Activated CD8-positive, alpha-beta T cell treated with anti-CD3 and anti-CD28 coated beads for 36 hours (primary cell): ENCODE measurements at places on chromosomes 12 and 14. TPM values are rescaled to one million over a fixed set of nuclear protein-coding genes. Genes with fewer than 3 reads are reported as not detected.
A peak's percentile ranks its signal among the peaks of the same experiment; 100 is the strongest.

- no peak for DNase-seq
- no peak overlapping the region for H3K4me3 ChIP-seq
- no peaks in the 10 kb centered on the region for H3K4me1 ChIP-seq
- H3K27me3 ChIP-seq, result no peaks in the 10 kb centered on the region
- H3K27ac ChIP-seq, result no peak overlapping the region
These were observed 59.1 kb upstream of the DHRS4 start for GRCh38 chr14:23894362-23895052.

DNA sequence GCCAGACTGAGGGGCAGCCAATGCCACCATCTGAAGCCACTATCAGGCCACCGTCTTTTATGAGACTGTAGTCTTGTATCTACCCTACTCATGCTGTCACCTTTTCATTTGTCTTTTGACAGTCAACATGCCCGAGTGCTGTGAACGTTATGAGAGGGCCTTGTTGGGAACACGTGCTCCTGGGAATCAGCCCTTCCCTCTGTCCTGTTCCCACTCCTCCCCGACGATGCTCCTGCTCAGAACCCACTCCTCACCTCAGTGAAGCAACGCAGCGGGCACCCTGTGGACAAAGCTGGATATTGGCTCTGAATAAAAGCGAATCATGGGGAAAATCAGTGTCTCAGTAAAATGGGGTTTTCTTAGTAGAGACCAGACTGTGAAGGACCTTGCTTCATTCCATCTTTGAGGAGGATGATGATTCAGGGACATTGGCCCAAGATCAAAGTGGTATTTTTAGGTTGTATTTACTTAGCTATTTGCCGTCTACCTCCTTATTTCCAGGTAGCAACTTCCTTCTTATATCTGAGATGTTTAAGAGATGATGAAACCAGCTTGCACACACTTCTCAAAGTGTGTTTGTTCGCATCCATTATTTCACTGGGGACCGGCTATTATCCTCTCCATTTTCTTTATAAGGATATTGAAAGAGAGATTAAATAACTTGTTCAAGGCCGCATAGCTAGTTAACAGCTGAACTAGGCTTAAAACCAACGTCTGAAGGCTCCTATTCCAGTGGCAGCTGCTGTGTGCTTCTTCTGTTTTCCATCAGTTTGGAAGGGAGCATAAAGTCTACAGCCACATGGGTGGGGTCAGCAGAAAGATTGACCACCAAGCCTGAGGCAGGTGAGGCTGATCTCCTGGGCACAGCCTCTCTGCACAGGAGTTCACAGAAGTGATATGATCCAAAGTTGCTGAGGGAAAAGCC is 43.9 kb upstream of the CTDSP2 start:
- H3K36me3 ChIP-seq, result no peaks in the 10 kb centered on the region
- DNase-seq, result no peak
- H3K27ac ChIP-seq, result no peak overlapping the region
- peaks cover 25% of the 10 kb centered on the region for H3K4me1 ChIP-seq
- H3K4me3 ChIP-seq, result no peak overlapping the region

DNA sequence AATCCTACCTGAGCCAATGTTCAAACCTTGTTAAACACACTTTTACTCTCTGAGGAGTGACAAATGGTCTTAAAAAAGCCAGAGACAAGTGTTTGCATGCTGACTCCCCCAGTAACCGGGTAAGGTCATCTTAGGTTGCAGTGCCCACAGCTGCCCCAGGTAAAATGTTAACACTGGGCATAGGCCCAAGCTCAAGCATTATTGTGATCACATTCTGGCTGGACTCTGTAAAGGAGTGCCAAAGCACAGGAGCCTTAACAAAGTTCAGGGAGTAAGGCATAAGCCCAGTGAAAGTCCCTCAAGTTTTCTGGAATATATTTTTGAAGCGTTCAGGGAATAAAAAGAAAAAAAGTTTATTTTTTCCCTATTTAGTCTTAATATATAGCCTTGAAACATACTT is 8.6 kb downstream of the EDDM3A start:
- H3K4me3 ChIP-seq, result no peak overlapping the region
- no peak for DNase-seq
- H3K27ac ChIP-seq, result no peak overlapping the region
- H3K36me3 ChIP-seq, result no peaks in the 10 kb centered on the region
- H3K27me3 ChIP-seq, result peaks cover 5% of the 10 kb centered on the region

CPM gene
- 5.8 TPM for total RNA-seq

DNA sequence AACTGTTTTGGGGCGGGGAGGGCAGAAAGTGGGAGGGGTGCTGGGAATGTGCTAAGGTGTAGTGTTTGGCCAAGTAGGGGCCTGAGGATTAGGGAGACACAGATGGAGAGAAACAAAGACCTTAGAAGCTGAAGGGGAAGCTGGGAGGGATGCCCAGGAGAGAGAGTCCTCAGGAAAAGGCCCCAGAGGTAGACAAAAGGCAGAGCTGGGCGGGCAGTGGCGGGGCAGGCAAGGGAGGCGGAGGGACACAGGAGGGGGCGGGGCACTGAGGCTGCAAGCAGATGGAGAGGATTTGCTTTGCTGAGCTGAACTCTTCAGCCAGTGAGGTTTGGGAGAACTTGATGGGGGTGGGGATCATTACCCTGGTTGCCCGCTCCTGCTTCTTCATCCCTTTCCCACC is 2.8 kb downstream of the PTMS start:
- no peak overlapping the region for H3K27ac ChIP-seq
- H3K4me1 ChIP-seq, result peaks cover 50% of the 10 kb centered on the region
- H3K36me3 ChIP-seq, result peaks cover 34% of the 10 kb centered on the region
- peaks cover 24% of the 10 kb centered on the region for H3K27me3 ChIP-seq
- DNase-seq, result no peak

PLEKHG7 gene
- total RNA-seq, result not detected

GRCh38 chr12:88932457-88932856 is 352.2 kb upstream of the KITLG start:
- peaks cover 4% of the 10 kb centered on the region for H3K27me3 ChIP-seq
- DNase-seq, result no peak
- H3K4me3 ChIP-seq, result no peak overlapping the region
- H3K27ac ChIP-seq, result no peak overlapping the region
- H3K4me1 ChIP-seq, result no peaks in the 10 kb centered on the region
- H3K36me3 ChIP-seq, result no peaks in the 10 kb centered on the region

PLCZ1 gene
- total RNA-seq, result not detected

LRRC10 gene
- not detected for total RNA-seq

DNA sequence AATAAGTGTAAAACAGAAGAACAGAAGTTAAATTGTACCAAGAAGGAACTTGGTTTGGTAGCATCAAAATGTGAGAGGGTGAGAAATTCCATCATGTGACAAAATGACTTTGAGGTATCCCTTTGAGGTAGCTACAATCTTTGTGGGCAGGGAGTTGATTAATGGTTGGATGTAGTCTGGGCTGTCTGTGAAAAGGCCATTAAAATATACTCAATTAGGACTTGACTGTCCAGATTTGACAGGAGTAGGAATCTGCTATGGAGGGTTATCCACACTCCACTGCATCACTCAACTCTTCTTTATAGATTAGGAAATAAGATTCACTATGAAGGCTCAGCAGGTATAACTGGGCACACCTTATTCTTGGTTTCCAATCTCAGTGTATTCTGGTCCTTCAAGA is 7.4 kb upstream of the YBX3 start:
- peaks cover 19% of the 10 kb centered on the region for H3K27me3 ChIP-seq
- H3K36me3 ChIP-seq, result no peaks in the 10 kb centered on the region
- H3K27ac ChIP-seq, result no peak overlapping the region
- peaks cover 4% of the 10 kb centered on the region for H3K4me1 ChIP-seq
- no peak overlapping the region for H3K4me3 ChIP-seq

GRCh38 chr12:62217466-62218194 is 42.6 kb upstream of the USP15 start:
- no peak for DNase-seq
- H3K4me1 ChIP-seq, result peaks cover 8% of the 10 kb centered on the region
- no peaks in the 10 kb centered on the region for H3K36me3 ChIP-seq
- H3K4me3 ChIP-seq, result no peak overlapping the region

AQP5 gene
- not detected for total RNA-seq

RILPL2 gene
- 9.0 TPM for total RNA-seq

- H3K36me3 ChIP-seq, result no peaks in the 10 kb centered on the region
- H3K4me3 ChIP-seq, result no peak overlapping the region
- peaks cover 3% of the 10 kb centered on the region for H3K27me3 ChIP-seq
These were observed 6.9 kb upstream of the DNM1L start for GRCh38 chr12:32671930-32672780.

DNA sequence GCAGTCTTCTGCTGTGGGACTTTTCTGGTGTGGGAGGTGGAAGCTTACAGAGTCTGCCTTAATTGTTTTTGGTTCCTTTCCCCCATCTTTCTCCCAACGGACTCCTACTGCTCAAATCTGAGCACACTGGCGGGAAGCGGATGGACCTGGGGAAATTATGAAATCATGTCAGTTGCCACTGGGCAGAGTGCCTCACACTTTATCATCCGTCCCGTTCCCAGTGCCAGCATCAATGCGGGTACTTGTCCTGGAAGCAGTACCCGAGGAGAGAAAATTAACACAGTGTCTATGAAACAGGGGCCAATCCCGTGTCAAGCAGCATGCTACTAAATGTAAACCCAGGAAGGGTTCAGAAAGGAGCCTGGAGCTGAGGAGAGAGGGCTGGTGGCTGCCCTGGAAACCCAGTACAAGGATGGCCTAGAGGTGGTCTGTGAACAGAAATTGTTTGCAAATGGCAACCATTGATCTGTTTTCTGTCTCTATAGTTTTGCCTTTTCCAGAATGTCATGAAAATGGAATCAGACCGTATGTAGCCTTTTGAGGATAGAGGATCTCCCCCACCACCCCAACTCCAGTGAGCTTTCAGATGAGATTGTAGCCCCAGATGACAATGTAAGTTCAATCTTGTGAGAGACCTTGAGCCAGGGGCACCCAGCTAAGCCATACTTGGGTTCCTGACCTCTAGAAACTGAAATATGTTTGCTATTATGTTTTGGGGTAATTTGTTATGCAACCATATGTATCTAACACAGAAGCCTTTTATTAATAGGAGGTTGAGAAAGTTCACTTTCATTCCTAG is 908 bp upstream of the CDKL1 start:
- H3K4me1 ChIP-seq, result peaks cover 10% of the 10 kb centered on the region
- H3K27ac ChIP-seq, result no peak overlapping the region
- H3K36me3 ChIP-seq, result peaks cover 2% of the 10 kb centered on the region
- peaks cover 5% of the 10 kb centered on the region for H3K27me3 ChIP-seq
- peak overlapping the region; percentile 71 for H3K4me3 ChIP-seq
- DNase-seq, result no peak

NXPH4 gene
- 0.45 TPM for total RNA-seq

GRCh38 chr14:94021416-94022157 is 4.6 kb upstream of the OTUB2 start:
- peaks cover 32% of the 10 kb centered on the region for H3K4me1 ChIP-seq
- DNase-seq, result peak; percentile 73
- H3K36me3 ChIP-seq, result no peaks in the 10 kb centered on the region
- peak overlapping the region; percentile 67 for H3K27ac ChIP-seq
- H3K4me3 ChIP-seq, result no peak overlapping the region

- H3K27me3 ChIP-seq, result no peaks in the 10 kb centered on the region
- H3K36me3 ChIP-seq, result no peaks in the 10 kb centered on the region
- H3K27ac ChIP-seq, result no peak overlapping the region
- DNase-seq, result no peak
These were observed 53.1 kb downstream of the RESF1 start for GRCh38 chr12:32012249-32012785.

OR4E2 gene
- total RNA-seq, result not detected

TSPAN9 gene
- 0.07 TPM for total RNA-seq

DNA sequence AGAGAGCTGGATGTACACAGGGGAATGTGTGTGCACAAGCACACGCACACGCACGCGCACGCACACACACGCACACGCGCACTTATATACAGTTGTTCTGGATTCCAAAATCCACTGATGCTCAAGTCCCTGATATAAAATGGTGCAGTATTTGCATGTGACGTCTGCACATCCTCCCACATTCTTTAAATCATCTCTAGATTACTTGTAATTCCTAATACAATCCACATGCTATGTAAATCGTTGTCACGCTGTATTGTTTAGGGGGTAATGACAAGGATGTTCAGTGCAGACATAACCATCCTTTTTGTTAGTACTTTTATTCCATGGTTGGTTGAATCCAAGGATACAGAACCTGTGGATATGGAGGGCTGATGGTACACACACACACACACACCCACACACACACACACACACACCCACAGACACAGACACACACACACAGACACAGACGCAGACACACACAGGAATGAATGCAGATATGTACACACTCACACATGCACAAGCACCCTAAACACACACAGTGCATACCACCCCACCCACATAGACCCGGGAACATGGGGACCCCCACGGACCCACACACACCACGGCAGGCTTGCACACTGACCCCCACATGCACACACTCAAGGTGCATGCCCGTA is 188.5 kb upstream of the PRMT8 start:
- H3K27ac ChIP-seq, result no peak overlapping the region
- H3K4me3 ChIP-seq, result no peak overlapping the region
- H3K36me3 ChIP-seq, result no peaks in the 10 kb centered on the region

DNA sequence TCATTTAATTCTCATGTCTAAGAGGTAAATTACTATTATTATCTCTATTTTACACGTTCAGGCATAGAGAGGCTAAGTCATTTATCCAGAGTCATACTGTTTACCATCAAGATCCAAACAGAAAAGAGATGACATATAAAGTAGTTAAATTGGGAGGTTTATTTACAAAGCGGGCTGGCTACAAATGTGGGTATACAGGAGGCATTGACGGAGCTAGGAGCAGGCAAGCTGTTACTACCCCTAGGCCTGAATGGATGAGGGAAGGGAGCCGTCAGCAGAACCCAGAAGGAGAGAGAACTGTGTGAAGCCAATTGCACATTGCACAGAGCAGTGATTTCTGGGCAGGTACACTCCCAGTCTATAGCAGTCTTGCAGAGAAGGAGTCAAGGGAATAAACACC is 39.8 kb downstream of the DACT1 start:
- no peaks in the 10 kb centered on the region for H3K4me1 ChIP-seq
- peaks cover 4% of the 10 kb centered on the region for H3K27me3 ChIP-seq
- no peak overlapping the region for H3K27ac ChIP-seq
- no peaks in the 10 kb centered on the region for H3K36me3 ChIP-seq

DNA sequence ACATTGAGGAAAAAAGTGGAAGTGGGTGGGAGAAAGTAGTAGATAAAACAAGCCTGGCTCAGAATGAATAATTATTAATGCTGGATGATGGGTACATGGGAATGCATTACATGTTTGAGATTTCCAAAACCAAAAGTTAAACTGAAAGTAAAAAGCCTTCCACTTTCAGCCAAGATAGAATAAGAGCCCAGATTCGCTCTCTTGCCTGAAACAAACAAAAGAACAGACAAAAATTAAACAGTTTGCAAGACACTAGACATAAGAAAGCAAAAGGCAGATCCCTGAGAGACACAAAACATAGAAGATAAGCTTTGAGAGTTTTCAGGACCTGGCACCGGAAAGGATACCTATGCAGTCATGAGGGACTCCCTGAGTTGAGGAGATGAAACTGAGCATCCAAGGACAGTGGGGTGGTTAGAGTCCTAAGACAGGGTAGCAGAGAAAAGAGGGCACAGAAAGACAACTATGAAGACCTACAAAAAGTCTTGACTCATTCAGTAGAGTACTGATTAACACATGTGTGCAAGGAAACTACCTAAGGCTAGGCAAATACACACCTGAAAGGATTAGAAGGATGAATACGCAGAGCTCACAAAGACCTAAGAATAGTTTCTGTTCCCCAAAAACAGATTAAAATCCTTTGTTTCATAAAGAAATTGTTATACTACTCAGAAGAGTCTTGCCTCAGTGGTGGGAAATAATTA is 54.1 kb downstream of the CEP83 start:
- H3K27ac ChIP-seq, result no peak overlapping the region
- peaks cover 12% of the 10 kb centered on the region for H3K4me1 ChIP-seq
- peaks cover 31% of the 10 kb centered on the region for H3K36me3 ChIP-seq
- no peak overlapping the region for H3K4me3 ChIP-seq

GRCh38 chr12:9829982-9830381 is 2.7 kb downstream of the KLRF1 start:
- no peaks in the 10 kb centered on the region for H3K36me3 ChIP-seq
- no peak overlapping the region for H3K27ac ChIP-seq
- no peak overlapping the region for H3K4me3 ChIP-seq
